Thoracic aorta (tissue), 2 donors: ENCODE measurements at places on chromosomes 2 and 18.

DNA sequence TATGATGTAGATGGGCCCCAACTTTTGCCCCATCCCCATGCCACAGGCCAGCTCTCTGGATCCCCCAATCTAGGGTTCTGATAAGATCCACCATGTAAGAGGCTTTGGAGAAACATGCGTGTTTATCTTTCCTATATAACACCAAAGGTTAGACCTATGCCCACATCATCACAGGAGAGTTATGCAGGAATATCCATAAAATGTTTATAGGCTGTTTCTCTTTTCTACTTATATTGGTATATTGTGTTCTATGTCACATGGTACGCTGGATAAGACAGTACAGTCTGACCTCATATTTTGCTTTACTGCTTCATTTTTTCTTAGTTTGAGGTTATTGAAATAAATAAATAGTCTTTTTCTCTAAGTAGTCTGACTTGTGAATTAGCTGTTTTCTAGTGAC lies 1013.9 kb upstream of the GYPC start:
- no peaks in the 10 kb centered on the region for H3K36me3 ChIP-seq
- H3K27ac ChIP-seq: no peak overlapping the region
- no peaks in the 10 kb centered on the region for H3K27me3 ChIP-seq
- H3K4me3 ChIP-seq: no peak overlapping the region
- no peaks in the 10 kb centered on the region for H3K4me1 ChIP-seq

- H3K27ac ChIP-seq: no peak overlapping the region
- DNase-seq: no peak
- peaks cover 48% of the 10 kb centered on the region for H3K4me1 ChIP-seq
- no peak overlapping the region for H3K4me3 ChIP-seq
Observed at GRCh38 chr2:160225722-160226121, 25.6 kb upstream of the ITGB6 start.

GRCh38 chr2:120863661-120864320 lies 128.1 kb downstream of the GLI2 start:
- peaks cover 5% of the 10 kb centered on the region for H3K4me1 ChIP-seq
- DNase-seq: no peak
- no peaks in the 10 kb centered on the region for H3K27me3 ChIP-seq
- H3K4me3 ChIP-seq: no peak overlapping the region

DNA sequence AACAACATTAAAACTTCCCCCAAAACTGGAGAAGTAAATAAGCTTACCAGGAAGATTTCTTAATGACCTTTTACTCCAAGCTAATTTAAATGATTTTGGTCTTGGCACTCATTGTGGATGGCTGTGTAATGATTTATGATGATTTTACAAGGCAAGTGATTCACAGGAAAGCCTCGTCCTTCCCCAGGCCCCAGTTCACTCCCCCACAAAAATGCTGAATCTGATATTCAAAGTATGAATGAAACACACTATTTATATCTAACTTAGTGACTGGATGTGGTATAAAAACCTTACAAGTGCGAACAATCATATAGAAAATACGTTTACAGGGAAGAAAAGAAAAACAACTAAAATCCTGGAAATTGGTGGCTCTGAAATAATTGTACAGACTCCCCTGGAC lies 49.8 kb downstream of the ZNF516 start:
- DNase-seq: no peak
- H3K4me3 ChIP-seq: no peak overlapping the region
- no peak overlapping the region for H3K27ac ChIP-seq
- H3K27me3 ChIP-seq: no peaks in the 10 kb centered on the region
- H3K36me3 ChIP-seq: peaks cover 20% of the 10 kb centered on the region
- H3K4me1 ChIP-seq: peaks cover 6% of the 10 kb centered on the region

- H3K4me1 ChIP-seq: peaks cover 20% of the 10 kb centered on the region
- H3K4me3 ChIP-seq: peak overlapping the region; percentile 75
- DNase-seq: peak; percentile 92
Observed at GRCh38 chr2:231666171-231667095, 41.9 kb upstream of the PTMA start.

- H3K27me3 ChIP-seq: no peaks in the 10 kb centered on the region
- peaks cover 18% of the 10 kb centered on the region for H3K4me1 ChIP-seq
- DNase-seq: no peak
Observed at GRCh38 chr2:44246436-44246835, 28.8 kb upstream of the SLC3A1 start.

DNA sequence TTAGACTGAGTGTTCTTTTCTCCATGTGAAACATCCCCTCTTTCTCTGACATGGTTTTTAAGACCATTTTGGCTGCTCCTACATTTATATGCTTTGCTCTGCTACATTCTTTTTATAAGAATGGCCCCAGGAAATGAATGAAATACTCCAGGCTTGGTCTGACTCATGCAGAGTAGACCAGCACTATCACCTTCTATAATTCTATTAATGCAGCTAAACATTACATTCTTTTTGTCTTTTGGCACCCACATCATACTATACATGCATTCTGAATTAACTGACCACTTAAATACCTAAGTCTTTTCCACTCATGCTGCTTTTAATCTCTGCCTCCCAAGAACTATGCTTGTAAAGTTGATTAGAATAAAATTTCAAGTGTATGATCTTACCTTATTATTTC lies 94.1 kb downstream of the AAK1 start:
- H3K27ac ChIP-seq: no peak overlapping the region
- peaks cover under 1% of the 10 kb centered on the region for H3K4me1 ChIP-seq
- H3K4me3 ChIP-seq: no peak overlapping the region
- H3K27me3 ChIP-seq: no peaks in the 10 kb centered on the region
- no peak for DNase-seq
- no peaks in the 10 kb centered on the region for H3K36me3 ChIP-seq

- H3K36me3 ChIP-seq: no peaks in the 10 kb centered on the region
- H3K27ac ChIP-seq: peak overlapping the region; percentile 64
- H3K4me1 ChIP-seq: peaks cover 42% of the 10 kb centered on the region
- H3K27me3 ChIP-seq: no peaks in the 10 kb centered on the region
Observed at GRCh38 chr2:127570282-127571250, 35.1 kb downstream of the MYO7B start.

- no peak overlapping the region for H3K4me3 ChIP-seq
- no peak for DNase-seq
- H3K27me3 ChIP-seq: no peaks in the 10 kb centered on the region
- H3K4me1 ChIP-seq: no peaks in the 10 kb centered on the region
- no peaks in the 10 kb centered on the region for H3K36me3 ChIP-seq
Observed at GRCh38 chr2:12804091-12804856, 87.5 kb downstream of the TRIB2 start.

DNA sequence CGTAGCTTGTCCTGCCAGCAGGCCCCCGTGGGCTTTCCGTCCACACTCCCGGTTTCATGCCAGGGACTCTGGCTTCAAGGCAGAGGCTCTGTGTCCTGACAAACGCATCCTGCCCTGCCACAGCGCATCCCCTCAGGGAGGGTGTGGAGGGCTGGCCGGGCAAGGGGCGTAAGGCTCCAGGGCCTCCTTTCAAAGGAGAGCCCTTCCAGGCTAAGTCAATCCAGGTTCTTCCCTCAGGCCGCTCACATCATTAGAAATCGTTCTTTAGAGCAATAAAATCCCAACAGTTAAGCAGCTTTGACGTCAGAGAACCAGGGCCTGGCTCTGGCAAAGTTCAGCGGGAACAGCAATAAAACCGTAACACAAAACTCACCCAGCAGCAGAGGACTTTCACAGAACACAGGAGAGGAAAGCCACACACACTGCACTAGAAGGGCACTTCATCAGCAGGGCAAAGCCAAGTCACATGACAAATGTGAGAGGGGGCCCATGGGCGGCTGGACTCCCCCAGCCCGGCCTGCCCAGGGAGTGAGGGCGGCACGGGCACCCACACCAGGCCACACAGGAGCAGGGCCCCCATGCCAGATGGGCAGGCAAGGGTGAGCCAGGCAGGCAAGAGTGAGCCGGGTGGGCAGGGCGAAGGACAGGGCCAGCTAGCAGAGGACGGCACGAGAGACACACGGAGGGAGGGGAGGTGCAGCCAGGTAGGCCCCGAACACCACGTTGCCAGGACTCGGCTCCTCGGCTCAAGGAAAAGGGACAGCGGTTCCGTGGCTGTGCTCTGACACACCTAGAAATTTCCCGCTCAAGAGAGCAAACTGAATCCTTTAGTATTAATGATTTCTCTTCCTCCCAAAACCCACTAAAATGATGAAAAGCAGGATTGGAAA lies 52.0 kb downstream of the HDAC4 start:
- H3K4me1 ChIP-seq: no peaks in the 10 kb centered on the region
- H3K27ac ChIP-seq: no peak overlapping the region
- H3K27me3 ChIP-seq: no peaks in the 10 kb centered on the region
- no peak for DNase-seq

DNA sequence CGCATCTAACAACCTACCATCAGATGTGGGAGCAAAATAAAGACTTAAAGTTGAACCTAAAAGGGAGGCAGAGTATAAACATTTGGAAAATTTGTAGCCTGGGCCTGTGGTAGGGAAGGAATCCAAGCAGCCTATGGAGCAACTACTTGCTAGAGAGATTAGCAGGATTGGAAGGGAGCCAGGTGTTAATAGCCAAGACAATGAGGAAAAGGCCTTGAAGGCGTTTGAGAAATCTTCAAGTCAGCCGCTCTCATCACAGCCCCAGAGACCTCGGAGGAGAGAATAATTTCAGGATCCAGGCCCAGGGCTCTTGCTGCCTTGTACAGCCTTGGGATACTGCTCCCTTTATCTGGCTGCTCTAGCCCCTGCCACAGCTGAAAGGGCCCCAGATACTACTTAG lies 219.7 kb downstream of the THSD7B start:
- peaks cover 3% of the 10 kb centered on the region for H3K36me3 ChIP-seq
- no peak for DNase-seq
- H3K4me3 ChIP-seq: no peak overlapping the region
- no peaks in the 10 kb centered on the region for H3K4me1 ChIP-seq
- no peaks in the 10 kb centered on the region for H3K27me3 ChIP-seq

DNA sequence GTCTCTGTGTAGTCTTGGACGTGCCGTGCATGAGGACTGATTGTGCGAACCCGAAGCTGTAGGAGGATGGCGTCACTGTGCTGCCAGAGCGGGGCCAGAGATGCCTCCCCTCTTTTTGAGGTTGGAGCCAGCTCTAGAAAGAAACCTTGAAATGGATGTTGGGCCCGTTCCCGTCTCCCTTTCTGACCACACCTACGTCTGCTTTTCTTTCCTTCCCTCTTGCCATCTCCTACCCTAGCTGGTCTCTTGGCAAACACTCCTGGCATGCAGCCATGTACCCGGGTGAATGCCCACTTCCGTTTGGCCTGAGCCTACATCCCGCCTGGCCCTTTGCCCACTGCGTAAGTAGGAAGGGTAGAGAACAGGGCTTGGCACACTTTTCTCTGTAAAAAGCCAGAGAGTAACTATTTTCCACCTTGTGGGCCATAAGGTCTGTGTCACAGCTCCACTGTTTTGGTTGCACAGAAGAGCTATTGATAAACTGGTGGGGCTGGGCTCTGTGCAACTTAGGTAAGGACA lies 37.4 kb downstream of the SH3BP4 start:
- no peaks in the 10 kb centered on the region for H3K36me3 ChIP-seq
- peak; percentile 89 for DNase-seq
- no peaks in the 10 kb centered on the region for H3K27me3 ChIP-seq
- peaks cover 21% of the 10 kb centered on the region for H3K4me1 ChIP-seq
- H3K27ac ChIP-seq: peak overlapping the region; percentile 59

DNA sequence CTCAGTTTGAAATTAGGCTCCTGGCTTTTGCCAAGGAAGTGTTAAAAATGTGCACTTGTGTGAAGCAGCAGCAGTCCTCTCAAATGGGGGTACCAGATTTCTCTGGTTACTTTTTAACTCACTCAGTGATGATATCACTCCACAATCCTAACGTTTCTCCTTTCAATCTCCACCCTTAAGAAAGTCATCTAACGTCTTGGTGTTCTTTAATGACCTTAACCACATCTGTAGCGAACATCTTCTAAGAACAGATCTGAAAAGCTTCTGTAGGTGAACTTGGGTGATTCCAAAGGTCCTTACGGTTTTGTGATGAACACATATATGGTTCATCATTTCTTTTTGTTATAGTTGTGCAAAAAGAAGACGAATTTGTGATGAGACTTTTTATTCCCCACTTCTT lies 73.2 kb downstream of the DOCK10 start:
- peaks cover 52% of the 10 kb centered on the region for H3K4me1 ChIP-seq
- H3K27me3 ChIP-seq: no peaks in the 10 kb centered on the region
- DNase-seq: no peak
- H3K4me3 ChIP-seq: no peak overlapping the region

- no peaks in the 10 kb centered on the region for H3K27me3 ChIP-seq
- no peak overlapping the region for H3K4me3 ChIP-seq
- no peaks in the 10 kb centered on the region for H3K36me3 ChIP-seq
- peaks cover 12% of the 10 kb centered on the region for H3K4me1 ChIP-seq
Observed at GRCh38 chr2:27762951-27763906, 8.3 kb upstream of the MRPL33 start.

GRCh38 chr2:83990636-83991035 lies 468.4 kb downstream of the SUCLG1 start:
- no peak overlapping the region for H3K4me3 ChIP-seq
- no peaks in the 10 kb centered on the region for H3K27me3 ChIP-seq
- H3K27ac ChIP-seq: no peak overlapping the region
- no peak for DNase-seq
- no peaks in the 10 kb centered on the region for H3K36me3 ChIP-seq

DNA sequence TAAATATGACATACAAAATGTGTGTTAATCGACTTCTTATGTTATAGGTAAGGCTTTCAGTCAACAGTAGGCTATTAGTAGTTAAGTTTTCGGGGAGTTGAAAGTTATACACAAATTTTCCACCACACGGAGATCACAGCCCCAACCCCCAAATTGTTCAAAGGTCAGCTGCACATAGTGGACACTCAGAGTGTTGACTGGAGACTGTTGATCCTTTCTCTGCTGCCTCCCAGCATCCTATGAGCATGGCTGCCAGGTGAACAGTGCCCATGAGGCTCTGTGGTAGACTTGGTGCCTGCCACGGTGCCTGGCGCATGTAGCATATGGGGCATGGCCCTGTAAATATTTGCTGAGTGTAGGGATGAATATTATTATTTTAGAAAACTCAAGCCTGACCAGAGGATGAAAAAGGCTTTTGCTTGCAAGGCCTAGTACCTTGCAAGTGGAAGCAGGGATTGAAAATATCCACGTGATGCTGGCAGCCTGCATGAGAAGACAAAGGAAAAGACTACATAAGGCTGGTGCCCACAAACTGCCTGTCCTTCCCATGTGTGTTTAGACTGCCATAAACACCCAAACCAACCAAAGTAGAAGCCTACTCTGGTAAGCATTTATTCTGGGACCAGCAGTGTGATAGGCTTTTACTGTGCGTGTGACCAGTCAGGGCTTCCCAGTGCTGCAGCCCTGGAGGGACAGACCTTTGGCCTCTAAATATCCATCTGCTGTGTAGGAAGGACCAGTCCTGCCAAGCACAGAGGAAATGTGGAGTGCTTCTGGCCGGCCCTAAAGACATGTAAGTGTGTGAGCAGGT lies 226.1 kb downstream of the LDLRAD4 start:
- no peak for DNase-seq
- H3K27me3 ChIP-seq: no peaks in the 10 kb centered on the region
- H3K4me1 ChIP-seq: peaks cover 17% of the 10 kb centered on the region
- no peak overlapping the region for H3K27ac ChIP-seq

GRCh38 chr2:169891593-169892298 lies 64.5 kb downstream of the UBR3 start:
- no peaks in the 10 kb centered on the region for H3K27me3 ChIP-seq
- peaks cover 4% of the 10 kb centered on the region for H3K36me3 ChIP-seq
- no peak for DNase-seq
- H3K4me3 ChIP-seq: no peak overlapping the region
- peaks cover 17% of the 10 kb centered on the region for H3K4me1 ChIP-seq
- H3K27ac ChIP-seq: no peak overlapping the region
